Stimulated activated CD8-positive, alpha-beta memory T cell treated with anti-CD3 and anti-CD28 coated beads, Interleukin-15, amount 100 ng/mL, for 24 hours (primary cell): ENCODE measurements at places on chromosomes 3 and 15.

- DNase-seq, result no peak
Observed at GRCh38 chr3:12679468-12679867, 15.6 kb upstream of the RAF1 start.

GRCh38 chr15:87907676-87908446 is 348.7 kb downstream of the NTRK3 start:
- no peak for DNase-seq

DNA sequence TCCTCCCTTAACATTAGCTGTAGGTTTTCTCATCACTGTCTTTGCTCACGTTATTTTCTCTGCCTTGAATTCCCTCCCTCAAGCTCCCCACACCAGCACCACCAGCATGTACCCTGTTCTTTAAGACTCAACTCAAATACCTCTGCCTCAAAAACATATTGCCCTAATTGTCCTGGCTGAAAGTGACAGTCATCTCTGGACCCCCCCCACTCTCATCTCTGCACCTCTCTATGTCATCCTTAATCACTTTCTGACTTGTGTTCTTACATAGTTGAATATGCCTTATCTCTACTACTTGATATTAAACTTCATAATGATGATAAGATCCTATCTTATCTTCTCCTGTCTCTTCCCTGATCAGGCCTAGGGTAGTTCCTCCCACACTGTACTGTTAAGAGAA is 345.2 kb upstream of the TPRG1 start:
- DNase-seq, result no peak

- no peak for DNase-seq
Observed at GRCh38 chr3:195700319-195700718, 20.5 kb upstream of the MUC20 start.

DNA sequence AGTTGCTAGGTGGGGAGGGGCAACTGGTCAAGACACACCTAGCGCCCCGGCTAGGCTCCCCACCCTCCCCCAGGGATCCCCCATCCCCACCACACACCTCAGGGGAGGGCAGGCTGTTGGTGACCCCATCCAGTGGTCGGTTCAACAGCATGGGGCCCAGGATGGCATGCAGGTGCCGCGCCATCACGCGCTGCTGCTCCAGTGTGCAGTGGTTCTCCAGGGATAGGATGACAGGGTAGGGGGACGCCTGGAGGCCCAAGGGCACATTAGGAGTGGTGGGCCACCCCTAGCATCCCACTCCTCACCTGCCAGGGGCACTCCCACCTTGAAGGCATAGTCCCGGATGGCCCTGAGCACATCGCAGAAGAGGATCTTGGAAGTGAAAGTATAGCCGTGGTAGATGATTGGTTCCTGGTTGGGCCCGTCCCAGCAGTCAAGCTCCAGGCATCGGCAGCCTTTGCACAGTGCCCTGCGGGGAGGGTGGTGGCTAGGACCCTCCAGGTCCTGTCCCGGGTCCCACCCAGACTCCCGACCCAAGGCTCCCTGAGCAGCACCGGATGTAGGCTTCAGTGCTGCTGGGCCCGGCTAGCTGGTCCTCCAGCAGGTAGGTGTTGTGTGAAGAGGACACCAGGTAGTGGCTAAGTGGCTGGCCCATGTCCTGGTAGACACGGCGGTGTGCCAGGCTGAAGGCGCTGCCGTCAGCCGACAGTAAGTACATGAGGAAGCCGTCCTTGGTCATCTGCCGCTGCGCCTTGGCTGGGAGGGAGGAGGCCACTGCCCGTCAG is 19.4 kb downstream of the VILL start:
- no peak for DNase-seq

DNA sequence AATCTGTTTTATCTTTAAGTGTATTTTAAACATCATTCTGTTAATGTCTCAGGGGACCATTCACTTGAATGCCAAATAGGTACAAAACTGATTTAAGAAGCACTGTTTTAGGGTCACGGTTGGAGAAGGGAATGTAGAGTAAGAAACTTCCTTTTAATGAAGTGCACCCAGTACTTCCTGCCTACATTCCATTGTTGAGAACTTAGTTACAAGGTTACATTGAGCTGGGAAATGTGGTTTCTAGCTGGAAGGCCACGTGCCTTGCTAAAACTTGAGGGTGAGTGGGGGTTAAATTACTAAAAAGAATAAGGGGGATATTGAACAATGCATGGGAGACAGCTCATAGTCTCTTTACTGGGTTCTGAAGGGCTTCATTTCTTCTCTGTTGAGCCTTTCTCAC is 78.3 kb upstream of the TBC1D5 start:
- no peak for DNase-seq

DNA sequence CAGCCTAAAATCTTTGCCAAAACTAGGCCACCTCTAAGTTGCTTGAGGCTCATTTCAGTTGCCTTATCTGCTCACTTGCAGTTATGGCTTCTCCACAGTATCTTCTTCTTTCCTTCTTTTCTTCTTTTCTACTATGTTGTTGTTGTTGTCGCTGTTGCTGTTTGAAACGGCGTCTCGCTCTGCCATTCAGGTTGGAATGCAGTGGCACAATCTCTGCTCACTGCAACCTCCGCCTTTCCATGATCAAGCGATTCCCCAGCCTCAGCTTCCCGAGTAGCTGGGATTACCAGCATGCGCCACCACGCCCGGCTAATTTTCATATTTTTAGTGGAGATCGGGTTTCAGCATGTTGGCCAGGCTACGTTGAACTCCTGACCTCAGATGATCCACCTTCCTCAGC is 210.8 kb upstream of the NR2F2 start:
- DNase-seq, result no peak

- DNase-seq, result no peak
Observed at GRCh38 chr3:143851331-143852017, 3.2 kb upstream of the SLC9A9 start.

GRCh38 chr3:72155391-72156064 is 370.6 kb upstream of the PROK2 start:
- no peak for DNase-seq

- peak; percentile 19 for DNase-seq
Observed at GRCh38 chr3:125357032-125357658, 18.0 kb downstream of the ZNF148 start.

DNA sequence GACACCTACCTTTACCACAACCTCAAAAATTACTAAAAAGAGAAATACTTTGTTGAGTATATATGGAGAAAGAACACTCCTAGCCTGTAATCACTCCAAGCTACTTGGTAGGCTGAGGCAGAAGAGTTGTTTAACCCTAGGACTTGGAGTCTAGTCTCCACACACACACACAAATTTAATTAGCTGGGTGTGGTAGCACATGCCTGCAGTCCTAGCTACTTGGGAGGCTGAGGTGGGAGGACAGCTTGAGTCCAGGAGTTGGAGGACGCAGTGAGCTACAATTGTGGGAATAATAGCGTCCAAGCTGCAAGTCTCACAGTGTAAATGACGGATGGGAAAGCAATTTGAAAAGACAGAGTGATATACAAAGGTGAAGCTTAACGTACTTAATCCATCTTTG is 50.5 kb downstream of the LDHAL6B start:
- DNase-seq, result no peak

DNA sequence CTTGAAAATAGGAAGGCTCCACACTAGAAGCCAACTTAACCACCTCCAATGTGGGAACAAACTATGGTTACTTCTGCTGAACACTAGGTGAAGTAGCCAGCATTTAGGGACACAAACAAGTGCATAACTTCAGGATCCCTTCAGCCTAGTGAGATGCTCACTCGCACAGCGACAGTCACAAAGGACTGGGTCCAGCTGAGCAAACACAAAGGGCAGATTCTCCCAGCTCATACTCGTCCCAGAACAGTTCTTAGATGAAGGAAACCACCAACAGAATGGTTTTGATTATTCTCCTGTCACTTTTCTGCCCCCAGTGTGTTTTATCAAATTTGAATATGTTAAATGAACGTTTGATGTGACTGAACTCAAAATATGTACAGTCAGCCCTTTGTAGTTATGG is 201.6 kb downstream of the KCNAB1 start:
- no peak for DNase-seq

DNA sequence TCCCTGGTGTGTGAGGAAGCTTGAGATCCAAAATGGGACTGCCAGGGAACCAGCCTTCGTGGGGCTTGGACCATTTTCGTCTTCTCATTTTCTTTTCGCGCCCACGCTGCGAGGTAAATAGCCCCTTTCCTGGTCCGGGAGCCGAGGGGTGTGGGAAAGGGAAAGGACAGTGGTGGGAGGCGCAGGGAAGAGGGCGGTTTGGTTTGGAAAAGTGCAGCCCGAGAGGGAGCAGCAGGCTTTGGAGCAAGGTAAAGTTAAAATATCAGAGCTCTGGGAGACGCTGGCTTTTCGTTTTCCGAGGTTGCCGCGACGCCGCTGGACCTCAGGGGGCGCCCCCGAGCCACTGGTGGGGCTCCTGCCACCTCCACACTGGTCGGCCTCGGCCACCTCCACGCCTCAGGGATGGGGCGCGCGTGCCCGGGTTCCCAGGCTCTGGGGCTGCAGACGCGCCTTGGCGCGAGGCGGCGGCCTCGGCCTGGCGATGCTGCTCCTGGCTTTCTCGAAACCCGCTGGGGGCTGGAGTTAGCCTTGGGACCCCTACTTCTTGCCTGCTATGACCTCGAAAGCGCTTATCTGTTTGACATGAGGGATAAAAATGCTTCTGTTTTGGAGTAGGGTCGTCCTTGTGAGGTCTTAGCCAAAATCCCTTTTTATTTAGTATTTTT is 3.2 kb downstream of the PTPRG start:
- no peak for DNase-seq

DNA sequence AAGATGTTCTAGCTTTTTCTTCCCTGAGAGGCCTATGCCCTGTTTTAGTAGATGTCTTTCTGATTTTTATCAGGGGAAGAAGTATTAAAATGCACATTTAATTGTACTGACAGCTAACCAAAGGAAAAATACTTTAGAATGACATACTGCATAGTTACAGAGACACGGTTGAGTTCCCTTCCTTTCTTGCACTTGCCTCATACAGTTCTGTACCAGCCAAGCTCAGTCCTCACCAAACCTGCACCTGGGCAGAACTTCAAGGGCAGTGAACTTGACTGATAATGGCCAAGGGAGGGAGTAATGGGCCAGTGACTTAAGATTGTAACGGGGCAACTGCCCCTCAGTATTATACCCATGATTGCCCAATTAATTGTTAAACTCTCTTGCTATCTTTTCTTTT is 34.1 kb upstream of the RASGRP1 start:
- no peak for DNase-seq

GRCh38 chr15:77532846-77533245 is 99.9 kb downstream of the LINGO1 start:
- DNase-seq, result no peak

- no peak for DNase-seq
Observed at GRCh38 chr3:152225201-152225600, 43.5 kb upstream of the MBNL1 start.

GRCh38 chr3:125436921-125437320 is 61.8 kb upstream of the ZNF148 start:
- DNase-seq, result no peak

- no peak for DNase-seq
Observed at GRCh38 chr3:160314995-160315394, 84.0 kb downstream of the IFT80 start.

- no peak for DNase-seq
Observed at GRCh38 chr3:72887343-72887704, 522 bp upstream of the GXYLT2 start.

- DNase-seq, result no peak
Observed at GRCh38 chr3:171266034-171266739, 194.0 kb downstream of the TNIK start.

- no peak for DNase-seq
Observed at GRCh38 chr3:16318176-16318575, 53.2 kb downstream of the OXNAD1 start.
